ENCODE measurements at places on chromosomes 1 and 21.

DNA sequence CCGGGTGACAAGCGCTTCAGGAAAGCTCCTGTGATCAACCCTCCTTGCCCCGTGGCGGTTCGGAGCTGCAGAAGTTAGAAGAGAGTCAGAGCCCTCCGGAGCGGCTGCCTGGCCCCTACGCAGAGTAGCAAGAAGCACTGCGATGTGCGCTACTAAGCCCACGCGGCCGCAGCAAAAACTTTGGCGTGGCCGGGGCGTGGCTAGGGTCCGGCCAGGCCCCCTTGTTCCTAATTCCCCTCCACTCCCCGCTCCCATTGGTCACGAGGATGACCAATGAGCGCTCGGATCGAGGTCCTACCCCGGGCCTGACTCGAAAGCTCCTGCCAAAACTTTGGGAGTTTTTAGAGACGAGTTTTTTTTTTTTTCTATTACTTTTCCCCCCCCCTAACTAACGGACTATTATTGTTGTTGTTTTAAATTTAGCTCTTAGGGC is at the start of gene HLX:
Gene HLX, plus strand, starts transcription at position 368 of the 433 bp plus-strand sequence. CDS start 415 bp downstream, outside the sequence.
- DNase-seq = no peak

GRCh38 chr1:240719953-240720700 is 108.2 kb upstream of the GREM2 start:
- no peak for DNase-seq

DNA sequence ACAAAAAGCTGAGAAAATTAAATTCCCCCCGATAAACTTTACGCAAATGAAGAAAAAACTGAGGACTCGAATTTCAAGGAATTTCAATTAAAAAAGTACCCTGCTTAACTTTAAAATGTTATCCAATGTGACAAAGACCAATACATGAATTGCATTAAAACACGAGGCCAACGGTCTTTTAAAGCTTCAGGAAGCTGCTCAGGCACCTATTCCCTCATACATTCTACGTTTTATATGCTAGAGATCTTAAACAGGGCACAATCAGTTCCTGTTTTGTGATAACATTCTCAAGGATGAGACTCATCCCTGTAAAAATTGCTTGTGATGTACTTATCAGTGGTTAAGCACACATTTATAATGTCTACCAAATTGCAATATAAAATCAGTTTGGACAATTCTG is 3.0 kb downstream of the YOD1 start:
- DNase-seq = no peak

DNA sequence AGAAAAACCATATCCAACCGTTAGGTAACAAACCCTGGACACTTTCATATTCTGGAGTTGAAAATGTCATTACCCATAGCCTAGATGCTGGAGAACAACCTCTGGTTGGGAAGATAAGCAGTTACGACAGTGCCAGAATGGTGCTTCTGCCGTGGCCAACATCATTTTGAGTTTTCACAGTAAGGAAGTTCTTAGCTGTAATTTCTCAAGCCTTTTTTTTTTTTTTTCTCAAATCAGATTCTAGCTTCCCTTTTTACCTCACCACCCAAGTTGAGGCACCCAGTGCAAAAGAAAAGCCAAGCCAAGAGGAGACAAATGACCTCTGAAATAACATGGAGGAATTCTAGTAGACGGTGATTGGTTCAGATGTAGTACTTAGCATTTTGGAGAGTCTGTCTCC is 21.8 kb downstream of the PPT1 start:
- DNase-seq = no peak

DNA sequence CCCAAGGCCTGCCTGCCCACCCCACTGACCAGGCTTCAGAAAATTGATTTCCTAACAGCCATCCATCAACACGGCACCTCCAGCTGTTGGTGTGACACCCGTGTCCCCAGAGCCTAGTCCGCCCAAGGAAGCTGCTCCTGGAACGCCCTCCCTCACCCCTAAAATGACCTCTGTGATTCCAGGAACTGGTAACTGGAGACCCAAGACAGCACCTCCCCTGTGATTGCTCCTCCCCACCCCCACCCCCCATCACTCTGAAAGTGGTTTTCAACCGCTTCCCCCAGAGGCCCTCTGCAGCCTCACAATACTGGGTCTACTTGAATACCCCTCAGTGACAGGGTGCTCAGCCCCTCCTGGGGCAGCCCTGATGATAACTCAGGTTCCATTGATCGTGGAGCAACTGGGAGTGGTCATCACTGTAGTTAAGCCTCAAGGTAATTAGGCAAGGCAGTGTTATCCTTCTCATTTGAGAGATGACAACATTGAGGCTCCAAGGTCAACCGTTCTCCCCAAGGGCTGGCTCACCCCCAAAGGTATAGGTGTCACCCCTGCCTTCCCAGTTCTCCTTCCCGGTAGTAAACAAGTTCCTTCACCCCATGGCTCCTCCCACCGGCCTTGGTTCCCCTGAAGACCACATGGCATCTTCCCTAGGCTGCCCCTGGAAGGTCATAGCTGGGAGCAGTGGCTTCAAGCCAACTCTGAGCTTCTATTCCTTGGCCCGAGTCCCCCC is 52.0 kb downstream of the TAS1R2 start:
- no peak for DNase-seq

DNA sequence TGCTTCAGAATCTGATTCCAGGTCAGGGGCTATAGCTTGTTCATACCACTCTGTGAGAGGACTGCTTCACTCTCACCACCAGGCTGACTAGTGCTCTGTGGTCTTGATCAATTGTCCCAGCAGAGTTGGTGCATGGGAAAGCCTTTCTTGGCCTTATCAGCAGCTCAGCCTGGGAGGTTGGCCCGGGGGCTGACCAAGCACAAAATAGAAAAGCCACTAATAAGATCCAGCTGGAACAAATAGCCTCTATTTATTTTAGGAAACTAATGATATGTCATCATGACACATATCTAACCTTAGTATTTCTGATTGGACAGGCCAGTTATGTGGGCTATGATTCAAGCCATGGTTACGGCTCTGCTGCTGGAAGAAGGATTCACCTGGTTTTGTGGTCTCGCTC is 134.2 kb downstream of the GDAP2 start:
- no peak for DNase-seq

DNA sequence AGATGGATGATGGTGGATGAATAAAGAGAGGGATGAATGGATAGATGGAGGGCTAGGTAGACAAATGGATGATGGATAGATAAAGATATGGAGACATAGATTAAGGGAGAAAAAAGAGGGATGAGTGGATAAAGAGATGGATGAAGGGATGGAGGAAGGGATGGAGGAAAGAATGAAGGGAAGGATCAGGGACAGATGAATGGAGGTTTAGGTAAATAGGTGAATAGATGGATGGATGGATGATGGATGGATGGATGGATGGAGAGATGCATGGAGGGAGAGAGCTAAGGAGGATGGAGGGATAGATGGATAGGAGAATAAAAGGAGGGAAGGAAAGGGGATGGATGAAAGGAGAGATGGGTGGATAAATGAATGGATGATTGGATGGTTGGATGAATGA is 28.8 kb downstream of the PLXNA2 start:
- no peak for DNase-seq

DNA sequence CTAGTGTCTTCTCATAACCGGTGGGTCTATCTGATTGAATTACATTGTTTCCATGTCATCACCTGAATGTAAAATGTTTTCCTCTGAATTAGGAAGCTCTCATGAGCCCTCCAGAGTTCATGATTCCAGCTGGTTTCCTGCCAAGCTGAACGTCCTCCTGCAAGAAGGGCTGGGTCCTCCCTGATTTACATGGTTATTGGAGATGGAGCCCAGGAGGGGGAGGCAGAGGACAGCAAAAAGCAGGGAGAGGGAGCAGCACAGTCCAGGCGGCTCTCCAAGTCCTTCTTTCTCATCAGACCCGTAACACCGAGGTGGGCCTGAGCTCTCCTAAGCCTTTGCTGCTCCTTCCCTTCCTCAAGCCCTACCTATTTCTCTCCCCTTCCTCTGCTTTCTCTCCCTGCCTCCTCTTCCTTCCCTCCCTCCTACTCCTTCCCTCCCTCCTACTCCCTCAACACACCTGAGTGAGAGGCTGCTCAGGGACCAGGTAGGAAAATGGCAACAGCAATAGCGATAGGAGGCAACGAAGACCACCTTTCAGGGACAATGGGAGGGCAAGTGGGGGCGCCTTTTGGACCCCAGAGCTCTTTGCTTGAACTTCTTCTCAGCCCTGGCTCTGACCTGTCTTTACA is 265.9 kb downstream of the PRDM2 start:
- DNase-seq = no peak

GRCh38 chr1:19416921-19417470 is 68.3 kb downstream of the CAPZB start:
- DNase-seq = no peak

GRCh38 chr1:9629445-9630201 is 21.9 kb upstream of the PIK3CD start:
- DNase-seq = no peak

- no peak for DNase-seq
These were observed 7.4 kb downstream of the NR5A2 start for GRCh38 chr1:200034761-200035396.

GRCh38 chr1:161511018-161511755 is 5.9 kb downstream of the FCGR2A start:
- DNase-seq = no peak

GRCh38 chr1:42335809-42336518 is 929 bp upstream of the FOXJ3 start:
- no peak for DNase-seq

DNA sequence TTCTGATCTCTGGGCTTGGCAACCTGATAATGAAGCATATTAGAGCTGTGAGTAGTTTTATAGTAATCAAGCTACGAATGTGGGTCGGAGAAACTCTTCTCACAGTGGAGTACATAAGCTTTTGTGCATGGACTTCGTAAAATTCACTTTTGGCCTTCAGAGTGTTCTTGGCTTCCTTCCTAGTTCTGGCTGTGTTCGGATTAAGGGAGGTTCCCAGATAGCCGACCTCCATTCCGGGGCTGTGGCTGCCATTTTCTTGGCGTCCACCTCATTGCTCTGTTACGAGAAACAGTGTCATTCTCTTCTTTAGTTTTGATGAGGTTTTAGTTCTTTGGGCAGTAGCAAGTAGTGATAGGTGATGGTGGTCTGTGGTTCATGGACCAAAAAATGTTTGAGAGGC is 26.3 kb downstream of the CAMTA1 start:
- no peak for DNase-seq

DNA sequence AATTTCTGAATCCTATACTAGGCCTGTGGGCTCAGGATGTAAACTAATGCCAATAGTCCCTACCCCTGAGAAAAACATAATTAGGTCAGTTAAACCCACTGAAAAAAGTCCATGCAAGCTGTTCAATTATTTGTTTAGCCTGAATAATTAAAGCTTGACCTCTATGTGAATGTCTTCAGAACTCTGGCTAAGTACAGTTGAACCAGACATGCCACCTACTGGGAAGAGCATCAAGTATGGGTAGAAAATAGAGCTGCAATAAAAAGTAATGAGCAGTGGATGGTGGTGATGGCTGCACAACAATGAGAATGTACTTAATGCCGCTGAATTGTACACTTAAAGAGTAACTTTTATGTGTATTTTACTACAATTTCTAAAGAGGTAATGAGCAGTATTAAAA is 23.6 kb upstream of the SLC19A2 start:
- no peak for DNase-seq

GRCh38 chr1:240101306-240101705 is 9.6 kb downstream of the FMN2 start:
- no peak for DNase-seq

DNA sequence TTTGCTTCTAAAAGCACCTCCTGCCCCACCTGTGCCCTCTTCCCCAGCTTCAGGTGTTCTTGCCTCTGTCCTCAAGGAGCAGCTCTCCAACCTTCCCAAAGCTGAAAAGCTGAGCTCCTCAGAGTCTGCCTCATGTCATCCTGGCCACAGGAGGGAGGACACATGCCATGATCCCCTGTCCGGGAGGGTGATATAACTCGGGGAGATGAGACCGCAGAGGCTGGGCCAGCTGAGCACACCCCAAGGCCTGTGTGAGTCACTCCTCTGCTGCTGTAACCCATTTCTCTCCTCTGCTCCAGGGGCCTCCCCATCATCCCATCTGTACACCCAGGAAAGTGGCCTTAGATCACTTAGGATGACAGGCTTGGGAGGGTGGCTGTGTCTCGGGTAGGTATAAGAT is 49.8 kb downstream of the EPHB2 start:
- no peak for DNase-seq

DNA sequence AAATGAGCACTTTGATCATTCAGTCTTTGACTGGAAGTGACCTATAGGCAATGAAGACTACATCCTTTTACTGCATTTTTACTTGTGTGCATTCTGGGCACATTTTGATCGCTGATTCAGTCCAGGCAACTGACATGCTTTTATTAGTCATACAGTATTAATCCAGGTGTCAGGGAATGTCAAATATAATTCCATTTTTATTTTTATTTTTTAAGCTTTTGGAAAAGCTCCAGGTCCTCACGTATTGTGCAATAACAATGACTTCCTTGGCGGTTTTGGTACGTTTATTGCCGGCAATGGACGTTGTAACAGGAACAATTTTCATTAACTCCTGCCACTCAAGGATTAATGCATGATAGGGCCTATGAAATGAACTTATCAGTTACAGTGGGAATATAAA is 302.6 kb upstream of the PTBP2 start:
- no peak for DNase-seq

Data from cortex of kidney (tissue), 1 donor.